ENCODE measurements at places on chromosomes 7 and 10.

DNA sequence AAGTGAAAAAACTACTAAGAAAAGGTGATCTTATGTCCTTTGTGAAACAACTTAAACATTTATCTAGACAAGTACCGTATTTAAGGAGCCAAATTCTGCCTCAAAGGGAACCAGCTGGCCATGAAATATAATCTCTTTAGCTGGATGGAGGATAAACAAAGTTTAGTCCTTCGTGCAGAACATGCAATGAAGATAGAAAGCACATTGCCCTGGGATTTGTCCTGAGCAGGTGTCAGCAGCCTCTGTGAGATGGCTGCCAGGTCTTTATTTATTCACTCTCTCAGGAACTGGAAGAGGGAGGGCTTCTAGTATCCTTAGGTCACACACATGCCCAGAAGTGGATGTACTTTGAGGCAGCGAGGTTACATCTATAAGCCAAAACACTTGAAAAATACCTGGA lies 57.4 kb upstream of the CASD1 start:
- no peak for DNase-seq

DNA sequence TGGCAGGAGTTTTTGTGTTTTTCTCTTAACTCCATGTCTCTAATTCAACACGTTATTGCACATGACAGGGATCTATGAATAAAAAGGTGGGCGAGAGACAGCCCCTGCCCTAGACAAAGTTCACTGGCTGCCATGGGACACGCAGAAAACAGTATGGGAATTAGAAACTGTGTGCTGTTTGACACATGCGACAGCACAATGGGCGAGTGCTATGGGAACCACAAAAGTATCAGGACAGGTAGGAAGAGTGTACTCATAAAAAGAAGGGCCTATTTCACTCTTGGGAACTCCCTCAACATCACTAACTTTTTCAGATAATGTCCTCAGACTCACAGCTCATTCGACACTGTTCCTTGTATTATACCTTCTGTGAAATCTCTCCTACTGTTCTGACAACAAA lies 45.7 kb downstream of the MINDY3 start:
- no peak for DNase-seq

DNA sequence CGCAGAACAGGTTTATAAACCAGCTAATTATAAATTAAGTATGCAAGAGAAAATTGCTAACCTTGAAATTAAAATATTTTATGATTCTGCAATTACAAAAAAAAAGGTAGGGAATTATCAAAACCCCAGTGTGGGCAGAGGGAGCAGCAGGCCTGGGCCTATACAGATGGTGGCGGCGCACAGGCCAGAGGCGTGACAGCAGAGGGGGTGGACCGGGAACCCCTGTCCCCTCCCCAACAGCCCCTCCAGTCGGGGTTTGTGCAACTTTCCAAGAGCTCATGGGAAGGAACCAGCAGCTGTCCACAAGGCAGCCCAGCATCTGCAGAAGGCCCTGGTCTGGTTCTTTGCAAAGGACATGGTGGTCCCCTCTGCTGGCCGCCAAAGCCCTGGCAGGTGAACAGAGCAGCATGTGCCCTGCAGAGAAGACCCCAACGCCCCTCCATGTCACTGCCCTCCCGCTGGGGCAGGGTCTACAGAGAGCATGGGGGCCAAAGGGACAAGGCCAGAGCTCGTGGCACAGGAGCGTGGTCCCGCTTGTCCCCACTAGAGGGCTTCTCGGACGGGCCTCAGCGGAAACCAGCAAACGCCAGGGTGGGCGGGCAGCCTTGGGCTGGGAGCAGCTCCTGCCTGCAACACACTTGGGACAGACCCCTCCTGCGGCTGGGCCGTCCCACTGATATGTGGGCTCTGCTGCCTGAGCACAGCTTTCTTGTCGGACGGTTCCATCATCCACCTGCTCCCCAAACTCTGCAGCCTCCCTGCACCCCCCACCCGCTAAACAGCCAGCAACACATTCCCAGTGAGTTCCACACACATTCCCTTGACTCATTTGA lies 75.1 kb downstream of the EBF3 start:
- DNase-seq, result peak; percentile 58

DNA sequence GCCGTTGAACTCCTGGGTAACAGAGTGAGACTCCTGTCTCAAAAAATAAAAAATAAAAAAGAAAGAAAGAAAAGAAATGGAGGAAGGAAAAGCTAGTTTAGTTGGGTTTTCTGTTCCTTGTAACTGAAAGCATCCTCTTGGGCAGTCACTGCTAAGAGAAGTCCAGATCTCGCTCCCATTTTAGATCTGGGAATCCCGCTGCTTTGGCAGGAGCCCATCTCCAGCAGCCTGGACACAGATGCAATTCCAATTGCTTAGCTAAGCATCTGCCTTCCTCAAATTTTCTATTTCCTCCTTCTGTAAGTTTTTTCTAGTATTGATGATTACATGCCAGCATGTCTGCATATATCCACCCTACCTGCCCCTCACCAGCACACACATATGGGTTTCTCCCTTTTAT lies 54.1 kb downstream of the DENND2A start:
- no peak for DNase-seq

DNA sequence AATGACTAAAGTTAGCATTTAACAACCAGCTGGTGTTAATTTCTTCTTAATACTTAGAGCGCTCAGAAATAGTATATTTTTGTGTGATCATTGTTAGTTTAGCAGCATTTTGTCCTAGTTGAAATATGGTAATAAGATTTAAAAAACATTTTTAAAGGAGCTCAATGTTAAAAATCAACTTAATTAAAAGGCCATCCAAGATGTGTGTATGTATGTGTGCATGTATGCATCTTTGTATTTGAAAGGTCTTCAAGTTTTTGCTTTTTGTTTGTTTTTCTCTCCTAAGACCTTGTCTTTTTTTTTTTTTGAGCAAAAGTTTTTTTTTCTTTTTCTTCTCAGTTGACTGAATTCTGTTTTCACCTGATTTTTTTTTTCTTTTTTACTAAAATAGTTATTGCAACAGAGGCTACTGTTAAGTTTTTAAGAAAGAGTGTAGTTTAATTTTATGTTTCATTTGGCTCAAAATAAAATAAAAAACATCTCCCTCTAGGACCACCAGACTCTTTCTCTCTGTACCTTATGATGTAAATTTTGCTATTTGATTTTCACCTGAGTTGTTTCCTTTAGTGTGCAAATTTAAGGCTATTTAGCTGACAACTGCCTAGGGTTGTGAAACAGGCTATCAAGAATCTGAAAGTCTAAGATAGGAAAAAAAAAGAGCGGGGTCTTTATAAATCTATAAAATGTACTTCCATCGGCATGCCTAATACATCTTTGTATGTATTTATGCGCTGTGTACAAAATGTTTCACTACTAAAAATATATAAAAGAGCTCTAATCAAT lies 76.4 kb upstream of the C1GALT1 start:
- no peak for DNase-seq

GRCh38 chr7:100568896-100569844 lies 4.5 kb downstream of the SAP25 start:
- peak; percentile 67 for DNase-seq

DNA sequence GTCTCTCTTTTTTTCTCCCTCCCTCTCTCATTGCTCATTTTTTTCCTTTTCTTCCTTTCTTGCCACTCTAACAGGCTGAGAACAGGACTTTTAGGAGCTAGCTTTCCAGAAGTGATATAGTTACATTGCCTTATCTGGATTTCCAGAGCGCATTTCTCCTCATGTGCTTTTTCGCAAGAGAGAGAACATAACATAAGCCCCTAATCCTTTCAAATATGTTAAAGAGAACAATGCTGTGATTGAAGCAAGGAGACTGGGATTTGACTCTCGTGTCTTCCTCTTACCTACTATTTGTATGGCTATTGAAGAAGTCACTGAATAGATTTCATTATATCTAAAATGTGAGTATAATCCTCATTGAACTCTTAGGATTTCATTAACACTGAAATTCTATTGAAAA lies 101.2 kb upstream of the PRPS1L1 start:
- no peak for DNase-seq

- DNase-seq, result no peak
Observed at GRCh38 chr7:19674266-19674960, 34.4 kb downstream of the POLR1F start.

DNA sequence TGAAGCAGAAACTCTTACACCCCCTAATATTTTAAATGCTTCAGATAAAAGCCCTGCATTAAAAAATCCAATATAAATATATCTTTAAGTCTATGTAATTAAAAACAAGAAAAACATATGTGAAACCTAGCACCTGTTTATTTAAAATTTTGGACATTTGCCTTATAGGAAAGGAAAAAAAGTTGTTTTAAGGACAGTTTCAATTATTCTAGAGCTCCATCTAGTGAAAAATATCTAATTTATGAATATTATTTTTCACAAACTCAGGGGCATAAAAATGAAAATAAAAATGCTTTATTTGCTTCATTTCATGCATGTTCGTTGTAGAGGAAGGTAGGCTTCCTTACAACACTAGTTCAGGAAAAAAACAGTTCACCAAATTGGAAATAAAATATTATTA lies 26.1 kb downstream of the ENKUR start:
- no peak for DNase-seq

DNA sequence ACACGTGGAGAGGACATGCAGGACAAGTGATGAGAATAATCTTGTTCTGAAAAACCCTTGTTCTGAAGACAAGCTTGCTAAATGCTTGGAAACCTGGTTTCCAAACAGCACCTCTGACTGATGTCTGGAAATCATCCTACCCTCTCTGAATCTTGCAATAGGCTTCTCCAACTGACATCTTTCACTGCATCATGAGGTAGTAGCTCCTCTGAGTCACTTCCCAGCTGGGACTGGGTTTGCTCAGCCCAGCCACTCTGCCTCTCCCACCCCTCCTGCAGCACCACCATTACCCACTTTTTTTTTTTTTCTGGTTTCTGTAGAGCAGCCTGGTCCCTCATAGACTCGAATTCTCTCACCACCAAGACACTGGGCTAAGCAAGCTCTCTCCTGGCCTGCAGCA lies 919.8 kb downstream of the GRID1 start:
- no peak for DNase-seq

GRCh38 chr10:125782616-125783015 lies 7.0 kb upstream of the MMP21 start:
- no peak for DNase-seq

GRCh38 chr7:90842430-90842788 lies 246.3 kb downstream of the CDK14 start:
- DNase-seq, result no peak

DNA sequence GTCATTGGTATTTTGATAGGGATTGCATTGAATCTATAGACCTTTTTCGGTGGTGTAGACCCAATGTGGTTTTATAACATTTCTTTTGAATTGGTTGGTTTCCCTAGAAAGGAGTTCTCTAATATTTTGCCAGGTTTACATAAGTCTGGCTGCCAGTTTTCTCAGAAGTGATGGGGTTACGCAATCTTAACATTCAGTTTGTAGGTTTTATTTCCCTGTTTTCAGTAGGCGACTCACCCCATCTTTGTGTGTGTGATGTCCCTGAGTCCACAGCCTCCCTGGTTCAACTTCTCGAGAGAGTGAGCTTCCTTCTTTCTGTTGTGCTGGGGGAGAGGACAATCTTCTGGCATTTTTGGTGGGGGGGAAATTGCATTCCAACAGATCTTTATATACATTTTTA lies 9.6 kb upstream of the KIF5B start:
- DNase-seq, result peak; percentile 70

DNA sequence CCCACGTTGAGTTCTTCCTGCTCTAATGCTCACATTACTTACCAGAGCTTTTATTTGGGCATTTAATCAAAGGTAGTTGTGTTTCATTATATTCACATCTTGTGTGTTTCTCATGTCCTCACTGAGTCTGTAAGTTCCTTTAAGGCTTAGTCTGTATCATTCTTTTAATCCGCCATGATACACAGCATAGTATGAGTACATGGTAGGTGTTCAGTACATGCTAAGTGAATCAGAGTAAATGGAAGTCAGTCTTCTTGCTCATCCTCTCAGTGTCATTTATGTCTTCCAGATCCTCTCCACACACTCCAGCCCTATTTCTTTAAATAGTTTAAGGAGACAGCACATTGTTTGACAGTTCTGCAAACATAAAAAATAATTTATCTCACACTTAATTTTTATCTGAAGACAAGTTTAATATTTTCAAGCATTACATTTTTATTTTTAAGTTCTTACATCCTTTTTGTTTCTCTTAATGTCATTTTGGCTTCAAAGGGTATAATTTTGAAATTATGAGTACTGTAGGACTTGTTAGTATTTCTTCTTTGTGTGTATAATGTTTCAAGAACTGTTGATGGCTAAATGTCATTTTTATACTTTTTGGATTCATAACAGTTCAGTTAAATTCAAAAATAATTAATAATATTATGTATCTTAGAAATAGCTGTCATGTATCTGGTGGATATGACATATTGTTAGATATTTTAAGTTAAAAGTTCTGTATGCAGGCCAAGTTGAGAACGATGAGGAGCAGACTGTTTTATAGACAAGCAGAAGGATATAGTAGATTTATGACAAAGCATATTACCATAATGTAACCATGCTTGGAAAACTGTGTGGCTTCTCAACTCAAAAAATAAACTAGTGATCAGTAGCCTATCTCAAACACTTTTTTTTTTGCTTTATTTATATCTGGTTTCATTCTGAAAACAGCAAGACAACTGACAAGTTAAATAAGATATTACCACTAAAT lies 342.7 kb downstream of the LRMDA start:
- DNase-seq, result no peak

- DNase-seq, result no peak
Observed at GRCh38 chr10:121079226-121079625, 228.1 kb downstream of the WDR11 start.

- no peak for DNase-seq
Observed at GRCh38 chr7:121049028-121049791, 60.7 kb downstream of the CPED1 start.

GRCh38 chr7:18903695-18904094 lies 213.7 kb downstream of the TWIST1 start:
- DNase-seq, result no peak

DNA sequence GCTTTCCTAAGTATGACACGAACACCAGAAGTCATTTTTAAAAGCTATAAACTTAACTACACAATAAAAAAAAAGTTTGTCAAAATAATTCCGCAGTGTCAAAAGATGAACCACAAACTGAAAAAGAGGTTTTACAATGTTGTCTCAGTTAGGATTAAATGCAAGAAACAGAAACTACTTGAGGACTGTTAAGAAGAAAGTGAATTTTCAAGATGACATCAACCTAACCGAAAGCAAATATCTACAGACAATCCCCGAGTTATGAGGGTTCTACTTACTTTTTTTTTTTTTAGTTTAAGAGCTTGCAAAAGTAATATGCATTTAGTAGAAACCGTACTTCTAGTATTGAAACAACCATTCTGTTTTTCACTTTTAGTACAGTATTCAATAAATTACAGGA lies 62.3 kb downstream of the TFPI2 start:
- DNase-seq, result no peak

DNA sequence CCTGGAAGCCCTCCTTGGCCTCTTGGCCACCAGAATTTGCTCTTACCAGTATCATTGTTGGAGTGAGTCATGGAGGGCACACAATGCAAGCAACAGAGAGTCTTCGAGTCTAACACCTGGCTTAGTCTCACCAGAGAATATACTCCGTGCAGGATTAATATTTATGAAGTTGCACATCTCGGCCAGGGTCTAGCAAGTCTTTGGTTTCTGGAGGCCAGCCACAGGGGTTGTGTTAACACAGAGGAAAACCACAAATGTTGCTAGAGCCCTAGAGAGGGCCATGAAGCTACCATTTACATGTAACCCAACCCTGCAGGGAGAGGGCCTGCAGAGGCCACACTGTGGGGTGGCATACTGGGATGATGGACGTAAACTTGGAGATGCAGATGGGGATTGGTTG lies 71.8 kb downstream of the MTPN start:
- DNase-seq, result no peak

All from suppressor macrophage (primary cell).